ENCODE measurements at places on chromosomes 5 and 9.

DNA sequence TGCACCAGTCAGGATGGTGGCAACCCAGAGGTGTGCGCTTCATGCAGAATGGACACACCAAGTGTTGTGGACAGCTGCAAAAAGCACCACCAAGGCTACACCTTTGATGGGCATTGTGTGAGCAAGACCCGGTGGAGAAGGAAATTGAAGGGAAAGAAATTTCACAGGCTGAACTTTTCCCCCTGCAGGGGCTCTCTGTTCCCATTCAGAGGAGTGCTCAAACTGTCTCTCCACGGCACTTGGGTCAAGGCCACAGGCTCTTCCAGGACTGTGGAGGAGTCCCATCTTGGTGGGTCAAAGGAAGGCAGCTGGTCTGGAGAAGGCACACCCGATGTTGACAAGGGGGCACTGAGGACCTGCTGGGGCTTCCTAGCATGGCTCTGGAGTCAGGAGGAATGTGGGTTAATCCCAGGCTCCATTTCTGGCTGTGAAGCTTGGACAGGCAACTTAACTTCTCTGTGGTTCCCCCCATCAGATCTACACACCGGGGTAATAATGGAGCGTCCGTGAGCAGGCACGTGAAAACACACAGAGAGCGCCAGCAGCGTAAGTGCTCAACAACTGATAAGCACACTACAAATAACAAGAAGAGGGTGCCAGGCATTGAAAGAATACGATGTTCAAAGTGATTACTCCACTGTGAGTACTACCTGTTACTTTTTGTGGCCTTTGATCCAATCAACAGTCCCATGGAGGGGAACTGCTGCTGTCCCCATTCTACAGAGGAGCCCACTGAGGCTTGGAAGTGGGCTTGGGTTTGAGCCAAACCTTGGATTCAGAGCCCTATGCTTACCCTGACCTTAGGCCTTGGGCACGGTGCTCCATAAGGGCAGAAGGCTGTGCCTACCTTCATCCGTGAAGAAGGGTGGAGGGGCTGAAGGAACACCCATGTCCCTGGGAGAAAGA is 34.2 kb upstream of the TIFAB start:
- no peak for DNase-seq

DNA sequence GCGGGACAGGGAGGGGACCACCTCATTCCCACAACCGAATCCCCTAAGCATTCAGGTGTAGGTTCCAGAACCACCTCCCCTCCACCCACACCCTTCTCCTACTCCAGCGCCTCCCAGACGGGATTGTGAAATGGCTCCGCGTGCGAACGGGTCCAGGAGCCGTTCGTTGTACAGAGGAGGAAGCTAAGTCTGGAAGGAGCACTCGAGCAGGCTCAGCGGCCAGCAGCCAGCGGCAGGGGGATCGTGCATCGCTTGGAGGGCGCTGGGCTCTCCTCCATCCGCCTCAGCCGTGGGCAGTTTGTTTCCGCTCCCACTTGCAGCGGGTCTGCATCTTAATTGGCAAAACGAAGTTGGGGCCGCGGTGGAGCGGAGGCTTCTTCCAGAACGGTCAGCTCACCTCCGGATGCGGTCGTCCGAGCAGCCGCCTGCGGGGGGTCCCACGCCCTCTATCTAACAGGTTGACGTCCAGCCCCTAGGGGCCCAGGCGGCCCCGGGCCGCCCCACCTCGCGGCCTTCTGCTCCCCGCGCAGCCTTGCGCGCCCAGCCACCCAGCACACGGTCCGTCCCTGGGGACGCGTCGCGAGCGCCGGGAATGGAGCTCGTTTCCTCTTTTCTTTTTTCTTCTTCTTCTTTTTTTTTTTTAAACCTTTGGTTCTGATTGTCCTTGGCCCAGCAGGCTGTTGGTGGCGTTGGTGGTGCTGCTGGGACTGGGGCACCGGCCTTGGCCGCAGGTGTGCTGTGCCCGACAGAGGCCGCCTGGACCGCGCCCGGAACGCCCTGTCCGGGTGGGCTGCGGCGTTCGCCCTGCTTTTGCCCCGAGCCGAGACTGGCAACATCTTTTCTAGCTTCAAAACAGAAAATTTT is 3.9 kb upstream of the BARX1 start:
- peak; percentile 86 for DNase-seq

DNA sequence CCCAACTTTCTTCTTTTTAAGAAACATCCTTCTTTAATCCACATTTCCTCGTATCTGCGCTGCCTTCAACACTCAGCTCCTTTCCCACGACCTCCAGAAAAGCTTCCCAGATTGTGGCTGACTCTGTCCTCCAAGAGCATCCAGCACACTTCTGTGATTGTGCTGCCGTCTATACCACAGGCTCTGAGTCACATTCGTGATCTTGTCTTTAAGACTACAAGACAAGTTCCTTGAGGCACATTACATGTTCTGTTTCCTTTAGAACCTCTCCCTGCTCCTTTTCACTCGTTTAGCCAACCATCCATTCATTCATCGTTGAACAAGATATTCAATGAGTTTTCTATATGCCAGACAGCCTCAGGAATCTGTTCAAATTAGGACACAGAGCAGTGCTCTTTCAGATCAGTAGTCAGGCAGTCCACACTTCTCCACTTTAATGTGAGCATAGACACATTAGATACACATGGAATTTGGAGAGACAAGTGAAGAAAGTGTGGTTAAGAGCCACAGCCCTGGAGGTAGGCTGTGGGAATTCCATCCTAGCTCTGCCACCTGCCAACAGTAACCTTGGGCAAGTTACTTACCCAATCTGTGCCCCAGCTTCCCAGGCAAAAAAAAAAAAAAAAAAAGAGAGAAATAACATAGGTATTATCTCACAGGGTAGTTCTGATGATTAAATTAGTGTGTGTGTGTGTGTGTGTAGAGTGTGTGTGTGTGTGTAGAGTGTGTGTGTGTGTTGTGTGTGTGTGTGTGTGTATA is 18.9 kb downstream of the WHRN start:
- no peak for DNase-seq

- no peak for DNase-seq
These were observed 288.9 kb upstream of the CDH18 start for GRCh38 chr5:20276959-20277263.

- peak; percentile 65 for DNase-seq
These were observed 292.0 kb downstream of the FANCC start for GRCh38 chr9:95025213-95026147.

DNA sequence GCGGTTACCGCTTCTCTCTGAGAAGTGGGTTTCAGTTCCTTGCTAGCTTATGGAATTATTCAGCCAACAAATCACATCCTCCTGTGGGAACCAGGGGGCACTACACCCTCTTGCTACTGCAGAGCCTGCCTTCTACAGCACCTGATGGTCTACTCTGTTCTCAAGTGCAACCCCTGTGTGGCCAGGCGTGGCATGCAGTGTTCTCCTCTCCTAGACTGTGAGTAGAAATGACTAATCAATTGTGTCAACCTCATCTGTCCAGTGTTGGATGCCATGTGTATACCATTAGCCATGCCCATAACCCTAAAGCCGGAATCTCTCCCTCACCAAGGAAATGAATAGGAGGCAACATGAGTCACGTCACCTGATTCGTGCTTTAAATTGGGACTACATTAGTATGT is 117.2 kb upstream of the LIFR start:
- DNase-seq = no peak

- DNase-seq = no peak
These were observed 3.9 kb downstream of the RGS14 start for GRCh38 chr5:177361418-177362291.

DNA sequence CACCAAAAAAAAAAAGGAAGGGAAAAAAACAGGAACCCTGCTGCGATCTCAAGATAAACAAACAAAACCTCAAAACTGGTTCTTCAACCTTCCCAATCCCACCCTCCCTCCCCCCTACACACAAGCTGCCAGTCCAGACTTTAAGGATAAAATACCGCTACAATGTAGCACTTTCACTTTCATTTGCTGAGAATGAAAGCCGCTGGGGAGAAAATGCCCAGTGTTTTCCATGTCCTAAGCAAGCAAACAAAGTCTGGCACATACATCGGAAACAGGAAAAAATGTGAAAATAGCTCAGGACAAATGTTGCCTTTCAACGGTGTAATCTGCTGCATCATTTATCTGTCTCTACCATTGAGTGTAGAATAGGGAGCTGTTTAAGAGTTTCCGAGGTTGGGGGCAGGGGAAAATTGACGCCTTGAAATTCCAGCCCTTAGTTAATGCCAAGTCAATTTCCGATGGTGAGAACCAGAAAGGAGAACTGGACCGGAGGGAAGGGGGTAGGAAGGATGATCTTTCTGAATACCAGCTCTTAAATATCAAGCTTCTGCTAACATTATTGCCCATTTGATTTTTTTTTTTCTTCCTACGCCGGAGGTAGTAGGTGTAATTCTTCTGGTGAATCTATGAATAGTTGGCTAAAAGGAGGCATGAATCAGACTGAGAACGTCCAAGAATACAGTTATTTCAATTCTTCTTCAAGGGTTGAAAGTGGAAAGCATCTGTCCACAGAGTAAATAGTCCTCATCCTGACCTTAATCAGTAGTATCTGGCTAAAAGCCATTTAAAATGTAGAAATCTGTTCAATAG is 1.2 kb upstream of the ADAMTS6 start:
- DNase-seq = peak; percentile 66

- DNase-seq = no peak
These were observed 82.6 kb downstream of the GALNT10 start for GRCh38 chr5:154273028-154273617.

GRCh38 chr5:58235299-58235698 is 224.6 kb downstream of the PLK2 start:
- DNase-seq = no peak

- DNase-seq = no peak
These were observed 52.7 kb downstream of the PLK2 start for GRCh38 chr5:58407042-58407719.

DNA sequence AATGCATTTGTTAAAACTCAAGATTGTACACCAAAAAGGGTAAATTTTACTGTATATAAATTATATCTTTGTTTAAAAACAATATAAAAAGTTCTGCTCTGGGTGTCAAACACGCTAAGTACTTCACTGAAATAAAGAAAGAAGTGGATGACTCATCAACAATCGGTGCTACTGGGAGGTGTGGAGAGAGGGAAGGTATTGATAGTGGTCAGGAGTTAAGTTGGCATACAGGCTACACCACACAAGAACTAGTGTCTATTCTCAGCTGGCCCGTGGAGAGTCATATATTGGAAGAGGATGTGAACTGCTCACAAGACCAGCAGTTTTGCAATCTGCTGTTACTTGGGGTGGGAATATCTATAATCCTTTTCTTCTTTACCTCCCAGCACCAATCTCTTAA is 145.7 kb upstream of the TRPC7 start:
- DNase-seq = no peak

DNA sequence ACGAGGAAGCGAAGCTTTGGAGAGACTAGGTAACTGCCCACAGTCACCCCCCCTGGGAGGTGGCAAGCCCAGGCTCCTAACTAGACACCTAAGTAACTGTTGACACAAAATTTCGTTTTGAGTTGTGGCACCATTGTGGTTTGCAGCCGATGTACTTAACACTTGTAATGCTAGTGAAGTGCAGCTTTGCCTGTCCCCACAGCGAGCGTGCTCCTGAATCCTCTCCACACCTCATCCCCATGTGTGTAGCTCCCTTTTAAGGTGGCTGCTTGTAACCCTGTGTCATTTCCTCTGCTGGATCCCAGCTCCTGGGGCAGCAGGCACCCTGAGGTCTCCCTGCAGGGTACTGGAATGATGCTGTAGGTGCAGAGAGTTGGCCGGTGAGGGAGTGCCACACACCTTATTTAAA is 114.9 kb downstream of the TRIO start:
- DNase-seq = no peak

DNA sequence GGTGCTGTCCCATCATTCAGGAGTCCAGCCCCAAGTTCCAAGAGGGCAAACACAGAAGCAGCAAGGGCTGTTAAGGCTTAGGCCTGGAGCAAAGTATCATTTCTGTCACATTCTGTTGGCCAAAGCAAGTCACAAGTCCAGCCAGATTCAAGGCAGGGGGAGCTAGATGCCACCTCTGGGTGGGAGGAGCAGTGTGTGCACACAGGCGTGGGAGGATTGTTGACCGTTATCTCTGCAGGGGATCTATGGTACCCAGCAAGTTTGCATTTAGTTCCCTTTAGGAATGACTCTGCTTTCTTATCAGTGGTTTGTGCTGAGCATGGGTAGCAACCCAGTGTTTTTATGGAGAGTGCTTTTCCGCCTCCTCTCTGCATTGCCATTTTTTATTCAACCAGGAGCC is 278.9 kb downstream of the NR3C1 start:
- no peak for DNase-seq

DNA sequence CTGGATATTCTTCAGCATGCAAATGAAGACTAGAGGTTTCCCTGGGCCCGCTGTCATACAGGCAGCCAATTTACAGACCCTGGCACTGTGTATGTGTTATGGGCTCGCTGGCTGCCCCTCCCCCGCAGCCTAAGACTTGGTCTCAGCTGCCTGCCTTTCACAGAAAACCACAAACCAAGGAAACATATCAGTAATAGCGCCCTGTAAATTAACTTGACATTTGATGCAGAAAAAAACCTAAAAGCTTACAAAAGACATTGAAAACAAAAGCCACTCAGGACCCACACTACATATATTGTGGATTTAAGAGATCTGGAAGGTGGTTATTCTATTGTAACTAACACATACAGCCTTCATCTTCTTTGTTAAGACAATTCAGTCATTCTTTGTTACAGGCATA is 287.0 kb upstream of the TMEM161B start:
- peak; percentile 87 for DNase-seq

DNA sequence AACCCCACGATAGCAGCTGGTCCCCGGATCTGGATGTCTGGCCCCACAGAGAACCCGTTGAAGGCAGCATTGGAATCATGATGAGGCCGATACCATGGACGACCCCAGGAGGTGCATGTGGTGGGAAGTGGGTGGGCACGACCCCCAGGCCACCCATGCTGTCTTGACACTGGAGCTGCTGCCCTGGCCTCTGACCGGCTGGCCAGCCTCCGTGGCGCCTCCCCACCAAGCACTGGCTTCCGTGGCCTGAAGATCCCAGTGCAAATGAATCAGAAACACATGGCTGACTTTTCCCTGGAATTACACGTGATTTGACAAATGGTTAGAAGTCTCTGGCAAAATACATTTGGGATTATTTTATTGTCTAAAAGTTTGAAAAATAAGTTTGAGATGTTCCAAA is 259.0 kb upstream of the IRX1 start:
- DNase-seq = no peak

DNA sequence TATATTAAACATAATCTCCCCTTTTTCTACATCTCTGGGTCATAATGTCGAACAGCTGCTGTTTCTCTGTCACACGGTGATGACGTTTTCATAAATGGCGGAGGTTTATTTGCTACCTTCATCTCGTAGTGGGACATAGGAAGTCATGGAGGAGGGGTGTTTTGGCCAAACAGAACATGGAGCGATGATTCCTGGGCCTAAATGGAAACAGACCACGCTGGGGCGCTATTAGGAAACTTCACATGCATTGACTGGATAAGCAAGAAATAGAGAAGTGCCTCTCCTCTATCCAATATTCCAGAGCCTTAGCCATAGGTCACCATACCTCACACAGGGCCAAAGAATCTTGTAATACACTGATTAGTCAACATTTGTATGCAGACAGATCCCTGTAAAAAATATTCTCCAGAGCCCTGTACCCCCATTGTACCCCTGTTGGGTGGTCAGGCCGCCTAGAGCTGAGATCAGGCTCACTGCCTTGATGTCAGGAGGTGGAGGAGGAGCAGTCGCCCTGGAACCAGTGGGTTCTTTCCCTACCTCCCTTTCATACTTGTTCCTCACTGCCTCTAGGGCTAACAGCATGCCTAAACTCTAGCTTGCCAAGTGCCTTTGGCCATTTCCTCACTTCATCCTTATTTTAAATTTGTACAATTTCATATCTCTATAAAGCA is 77.8 kb upstream of the SPIN1 start:
- DNase-seq = no peak
